Stimulated activated CD4-positive, alpha-beta T cell treated with anti-CD3 and anti-CD28 coated beads, Interleukin-12 subunit alpha, Interleukin-12 subunit beta, amount 100 ng/mL, for 4 hours (primary cell): ENCODE measurements at places on chromosomes 12 and 14.

- DNase-seq, result peak; percentile 33
Observed at GRCh38 chr12:91109148-91109564, 2.1 kb downstream of the LUM start.

DNA sequence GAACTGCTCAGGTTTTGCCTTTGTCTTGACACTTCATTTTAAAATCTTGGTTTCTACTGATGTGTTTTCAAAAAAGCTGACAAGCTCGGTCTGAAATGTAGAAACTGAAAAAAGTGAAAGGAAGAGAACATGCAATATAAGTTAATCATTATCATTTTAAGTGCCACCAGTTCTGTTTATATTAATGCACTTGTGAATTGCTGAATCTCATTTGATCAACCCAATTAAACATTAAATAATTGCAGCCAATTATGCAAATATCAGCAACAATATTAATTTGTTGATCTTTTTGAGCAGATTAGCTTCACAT is 133.8 kb downstream of the BCAT1 start:
- DNase-seq, result no peak

DNA sequence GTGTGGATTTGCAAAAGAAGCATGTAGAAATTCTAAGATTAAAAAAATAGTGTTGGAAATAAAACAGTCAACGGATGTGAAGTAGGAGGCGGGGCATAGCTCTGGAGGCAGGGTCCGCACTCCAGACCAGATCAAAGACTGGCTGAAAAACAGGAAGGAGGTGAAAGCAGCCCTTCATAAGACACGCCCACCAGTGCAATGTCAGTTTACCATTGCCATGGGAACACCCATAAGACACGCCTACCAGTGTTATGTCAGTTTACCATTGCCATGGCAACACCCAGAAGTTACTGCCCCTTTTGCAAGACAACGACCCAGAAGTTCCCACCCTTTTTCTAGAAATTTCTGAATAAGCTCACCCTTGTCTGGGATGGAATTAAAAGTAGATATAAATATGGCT is 87.1 kb downstream of the FZD10 start:
- DNase-seq, result no peak

GRCh38 chr14:90049390-90049789 is 12.4 kb upstream of the KCNK13 start:
- DNase-seq, result no peak

DNA sequence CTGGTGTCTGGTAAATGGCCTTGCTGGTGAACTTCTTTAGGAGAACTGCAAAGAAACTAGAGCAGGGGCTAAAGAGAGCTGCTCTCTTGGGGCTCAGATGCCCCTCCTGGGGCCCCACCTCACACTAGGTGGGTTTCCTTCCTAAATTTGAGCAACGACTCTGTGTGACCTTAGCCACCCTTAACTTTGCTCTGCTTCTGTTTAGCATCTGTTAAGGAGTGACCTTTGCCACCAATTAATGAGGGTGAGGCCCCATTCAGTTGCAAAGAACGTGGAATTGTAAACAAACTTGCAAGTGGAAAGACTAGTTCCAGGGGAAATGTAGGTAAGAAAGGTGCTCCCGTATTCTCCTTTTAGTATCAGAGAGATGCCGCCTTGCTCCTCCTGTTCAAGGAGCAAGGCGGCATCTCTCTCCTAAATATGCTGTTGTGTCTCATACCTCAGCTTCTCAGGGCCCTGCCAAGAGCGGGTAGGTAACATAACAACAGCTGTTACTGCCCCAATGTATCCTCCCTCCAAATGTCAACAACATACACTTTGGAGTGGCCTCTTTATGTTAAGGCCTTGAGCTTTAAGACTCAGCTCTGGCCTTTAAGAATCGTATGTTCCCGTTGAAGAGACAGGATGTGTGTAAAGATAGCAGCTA is 77.6 kb upstream of the FUT8 start:
- DNase-seq, result no peak

DNA sequence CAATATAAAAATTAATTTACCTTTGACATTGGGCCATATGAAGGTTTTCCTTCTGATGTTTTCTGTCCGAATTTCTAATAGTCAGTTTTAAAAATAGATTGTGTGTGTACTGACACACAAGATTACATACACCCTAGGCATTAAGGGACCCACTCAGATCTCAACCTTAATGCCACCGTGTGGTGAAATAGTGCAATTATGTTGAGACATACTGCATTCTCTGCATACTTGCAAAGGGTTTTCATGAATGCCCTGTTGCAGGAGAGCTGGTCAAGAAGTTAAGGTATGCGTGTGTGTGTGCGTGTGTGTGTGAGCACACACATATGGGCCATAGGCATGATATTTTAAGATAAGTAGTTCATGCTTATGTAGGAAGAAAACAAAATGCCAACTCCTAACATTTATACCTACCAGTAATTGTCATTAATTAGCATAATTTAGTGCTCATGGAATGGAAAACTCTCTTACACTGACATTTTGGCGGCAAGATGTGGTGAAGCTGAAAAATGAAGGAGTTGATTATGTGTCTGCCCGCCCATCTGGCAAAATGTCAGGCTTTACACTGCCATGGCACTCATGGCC is 58.8 kb downstream of the PIK3C2G start:
- no peak for DNase-seq

DNA sequence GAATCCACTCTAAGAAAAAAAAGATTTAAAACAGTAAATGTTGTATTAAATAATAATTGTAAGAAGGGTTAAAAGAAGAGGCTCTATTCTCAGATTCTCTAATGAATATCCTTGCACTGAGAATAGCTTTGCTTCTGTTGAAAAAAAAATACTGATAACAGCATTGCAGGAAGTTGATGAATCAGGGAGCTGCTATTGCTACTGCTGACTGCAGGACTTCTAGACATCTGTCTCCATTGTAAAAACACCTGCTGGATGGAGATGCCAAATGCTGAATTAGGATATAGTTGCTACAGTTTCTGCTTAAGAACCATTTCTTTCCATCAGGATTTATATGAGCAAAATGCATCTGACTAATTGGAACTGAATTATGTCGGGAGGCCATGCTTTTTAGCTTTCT is 50.3 kb upstream of the ANP32D start:
- DNase-seq, result no peak

DNA sequence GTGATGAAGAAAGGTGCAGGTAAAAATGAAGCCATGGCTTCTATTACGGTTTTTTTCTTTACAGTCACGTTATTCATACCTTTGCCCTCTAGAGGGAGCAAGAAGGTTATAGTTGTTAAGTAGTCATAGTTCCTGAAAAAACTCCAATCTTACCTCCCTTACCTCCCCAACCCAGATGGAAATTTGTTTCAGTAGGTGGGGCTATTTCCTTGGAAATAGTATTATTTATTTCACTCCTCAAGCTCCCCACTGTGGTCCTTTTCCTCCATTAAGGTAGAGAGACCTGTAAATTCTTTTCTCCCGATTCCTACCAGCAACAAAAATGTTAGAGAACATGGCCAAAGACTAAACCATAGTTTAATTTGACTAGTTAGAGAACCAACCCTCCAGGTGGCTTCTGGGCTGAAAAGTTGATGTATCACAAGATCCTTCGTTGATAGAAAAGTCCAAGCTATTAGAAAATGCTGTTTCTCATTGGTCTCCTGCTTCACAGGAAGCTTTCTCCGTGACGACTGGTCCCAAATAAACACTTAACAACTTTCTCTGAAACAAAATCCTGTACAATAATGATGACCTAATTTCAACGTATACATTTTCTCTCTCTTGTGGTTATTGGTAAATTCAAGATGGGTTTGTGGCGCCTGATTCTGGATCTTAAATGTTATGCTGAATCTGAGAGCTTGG is 43.5 kb downstream of the TMX1 start:
- no peak for DNase-seq

DNA sequence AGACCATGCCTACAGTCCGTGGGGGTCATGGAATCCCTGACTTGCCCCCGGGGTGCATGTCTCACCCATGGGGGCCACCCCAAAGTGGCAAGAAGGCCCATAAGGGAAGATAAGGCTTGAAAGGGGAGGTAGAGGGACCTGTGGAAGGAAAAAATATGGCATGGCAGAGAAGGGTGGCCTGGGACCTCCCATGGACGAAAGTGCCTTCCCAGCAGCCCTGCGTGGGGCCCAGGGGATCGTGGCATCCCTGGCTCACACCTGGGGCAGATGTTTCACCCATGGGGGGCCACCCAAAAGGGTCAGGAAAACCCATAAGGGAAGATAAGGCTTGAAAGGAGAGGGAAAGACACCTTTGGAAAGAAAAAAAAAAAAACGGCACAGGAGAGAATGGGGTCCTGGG is 264.6 kb downstream of the ALG10 start:
- DNase-seq, result no peak
